AG08396 (cell line): ENCODE measurements at places on chromosomes 5 and 9.

DNA sequence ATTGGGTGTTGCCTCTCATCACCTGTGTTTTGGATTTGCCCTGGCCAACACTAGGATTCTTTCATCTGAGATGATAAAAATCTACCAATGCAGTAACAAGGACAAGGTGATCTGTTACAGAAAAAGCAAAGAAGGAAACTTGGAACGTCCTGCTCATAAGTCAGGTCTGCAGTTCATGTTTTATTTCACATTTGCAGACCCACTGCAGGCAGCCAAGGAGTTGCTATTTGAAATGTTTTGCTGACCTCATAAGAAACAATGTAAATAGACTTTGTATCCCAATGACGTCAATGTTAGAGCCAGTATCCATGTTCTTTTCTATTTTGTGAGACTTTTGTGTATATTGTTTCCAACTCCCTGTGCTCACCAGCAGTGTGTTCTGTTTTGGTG is 312.9 kb downstream of the DEPDC1B start:
- DNase-seq: no peak

DNA sequence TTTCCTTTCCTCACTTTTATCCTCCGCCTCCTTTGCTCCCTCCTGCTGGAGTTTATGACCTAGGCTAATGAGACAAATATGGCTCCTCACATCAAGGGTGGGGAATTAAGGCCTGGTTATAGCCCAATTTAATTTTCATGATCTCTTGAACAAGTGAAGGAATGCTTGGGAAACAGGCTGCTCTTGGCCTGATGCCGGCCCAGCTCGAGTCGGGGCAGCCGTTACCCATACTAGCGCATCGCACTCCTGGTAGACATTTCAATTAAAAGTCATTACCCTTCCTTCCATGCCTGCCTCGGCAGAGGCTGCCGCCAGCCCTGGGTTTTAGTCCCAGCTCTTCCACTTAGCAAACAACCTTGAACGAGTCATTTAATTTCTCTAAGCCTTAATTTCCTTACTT is 425.7 kb downstream of the TMEM38B start:
- no peak for DNase-seq

DNA sequence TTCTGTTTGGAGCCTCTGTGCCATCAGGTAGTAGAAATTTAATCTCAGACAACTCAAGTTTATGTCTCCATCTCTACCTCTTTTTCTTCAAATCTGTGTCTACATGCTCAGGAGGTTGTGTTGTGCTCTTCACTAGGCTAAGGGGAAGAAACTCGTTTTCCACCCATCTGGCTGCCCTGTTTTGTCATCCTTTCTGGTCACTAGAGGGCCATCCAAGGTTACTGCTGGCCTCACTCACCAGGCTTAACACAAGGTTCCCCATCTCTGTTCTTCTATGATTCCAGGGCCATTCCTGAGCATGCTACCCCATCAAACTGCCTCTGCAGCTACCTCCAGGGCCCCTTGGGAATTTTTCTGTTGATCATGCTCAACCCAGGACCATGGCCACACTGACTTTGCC is 213.3 kb upstream of the FBXL7 start:
- no peak for DNase-seq

DNA sequence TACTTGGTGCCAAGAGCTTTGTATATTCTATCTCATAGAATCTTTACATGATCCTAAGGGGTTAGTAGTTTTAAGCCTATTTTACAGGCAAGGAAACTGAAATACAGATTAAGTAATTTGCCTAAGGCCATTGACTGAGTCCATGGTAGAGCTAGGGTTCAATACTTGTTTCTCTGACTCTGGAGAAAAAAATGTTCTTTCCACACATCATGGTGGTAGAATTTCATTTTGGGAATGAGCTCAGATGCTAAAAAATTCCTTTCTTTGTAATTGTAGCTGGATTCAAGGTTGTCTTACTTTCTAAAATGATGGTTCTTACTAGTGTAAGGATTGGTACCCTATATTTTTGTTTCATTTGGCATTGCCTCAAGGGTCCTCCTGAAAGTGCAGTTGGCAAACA is 86.0 kb downstream of the ANKRD55 start:
- DNase-seq: no peak

- DNase-seq: no peak
These were observed 343.6 kb downstream of the CSNK1G3 start for GRCh38 chr5:123855609-123856008.

DNA sequence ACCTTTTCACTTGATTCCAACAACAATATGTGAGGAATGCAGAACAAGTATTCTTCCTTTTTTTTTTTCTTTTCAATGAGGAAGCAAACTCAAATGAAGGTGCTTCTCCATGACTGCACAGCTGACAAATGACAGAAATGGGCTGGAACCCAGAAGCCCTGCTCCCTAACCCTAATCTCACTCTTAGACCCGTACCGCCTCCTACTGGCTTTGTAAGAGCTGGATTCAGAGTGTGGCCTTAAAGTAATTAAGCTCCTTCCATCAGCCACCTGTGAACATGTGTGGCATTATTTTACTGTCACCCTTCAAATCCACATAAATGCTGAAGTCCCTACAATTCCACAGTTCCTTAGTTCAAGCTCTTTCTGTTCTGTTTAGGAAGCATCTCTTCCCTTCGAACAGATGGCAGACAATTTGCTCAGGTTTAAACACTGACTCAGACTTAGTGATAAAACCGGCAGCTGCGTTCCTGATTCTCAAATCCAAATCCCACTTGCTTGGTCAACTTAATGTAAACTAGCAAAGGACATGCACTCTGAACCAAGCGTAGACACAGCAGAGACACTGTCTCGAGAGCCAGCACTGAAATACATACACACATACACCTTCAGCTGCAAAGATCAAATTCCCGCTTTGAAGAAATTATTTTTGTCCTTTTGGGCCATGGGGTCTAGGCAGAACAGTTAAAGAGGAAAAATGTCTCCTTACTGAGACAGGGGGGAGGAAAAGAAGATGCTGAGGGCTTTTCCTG is 316.7 kb upstream of the TLE4 start:
- no peak for DNase-seq

- DNase-seq: peak; percentile 26
These were observed 432 bp downstream of the STARD4 start for GRCh38 chr5:111511831-111512374.

DNA sequence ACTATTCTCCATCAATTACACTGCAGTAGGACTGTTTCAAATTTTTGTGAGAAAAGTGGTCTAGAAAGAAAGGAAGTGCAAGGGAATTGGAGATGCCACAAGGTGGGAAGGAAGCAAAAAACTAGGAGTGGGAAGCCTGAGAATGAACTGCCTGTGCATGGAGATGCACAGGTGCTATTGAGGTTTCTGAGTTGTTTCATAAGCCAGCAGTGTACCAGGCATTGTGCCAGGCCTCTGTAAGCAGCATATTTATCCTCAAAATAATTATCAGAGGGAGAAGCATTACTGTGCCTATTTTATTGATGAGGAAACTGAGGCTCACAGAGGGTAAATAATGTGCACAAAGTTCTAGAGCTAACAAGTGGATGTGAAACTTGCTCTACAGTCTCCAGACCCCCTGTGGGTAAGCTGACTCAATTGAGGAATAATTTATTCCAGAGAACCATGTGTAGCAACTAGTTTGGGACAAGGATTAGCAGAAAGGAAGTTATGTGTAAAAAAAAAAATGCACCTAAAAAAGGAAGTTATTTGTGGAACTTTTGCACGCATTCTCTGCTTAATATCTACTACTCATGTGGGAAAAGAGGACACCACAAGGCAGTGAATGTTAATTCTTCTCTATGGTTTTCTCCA is 96.7 kb downstream of the SNCAIP start:
- DNase-seq: no peak

GRCh38 chr9:86639899-86640379 is 285.7 kb upstream of the TUT7 start:
- no peak for DNase-seq

GRCh38 chr5:149434162-149435014 is 55.3 kb upstream of the IL17B start:
- DNase-seq: peak; percentile 77

DNA sequence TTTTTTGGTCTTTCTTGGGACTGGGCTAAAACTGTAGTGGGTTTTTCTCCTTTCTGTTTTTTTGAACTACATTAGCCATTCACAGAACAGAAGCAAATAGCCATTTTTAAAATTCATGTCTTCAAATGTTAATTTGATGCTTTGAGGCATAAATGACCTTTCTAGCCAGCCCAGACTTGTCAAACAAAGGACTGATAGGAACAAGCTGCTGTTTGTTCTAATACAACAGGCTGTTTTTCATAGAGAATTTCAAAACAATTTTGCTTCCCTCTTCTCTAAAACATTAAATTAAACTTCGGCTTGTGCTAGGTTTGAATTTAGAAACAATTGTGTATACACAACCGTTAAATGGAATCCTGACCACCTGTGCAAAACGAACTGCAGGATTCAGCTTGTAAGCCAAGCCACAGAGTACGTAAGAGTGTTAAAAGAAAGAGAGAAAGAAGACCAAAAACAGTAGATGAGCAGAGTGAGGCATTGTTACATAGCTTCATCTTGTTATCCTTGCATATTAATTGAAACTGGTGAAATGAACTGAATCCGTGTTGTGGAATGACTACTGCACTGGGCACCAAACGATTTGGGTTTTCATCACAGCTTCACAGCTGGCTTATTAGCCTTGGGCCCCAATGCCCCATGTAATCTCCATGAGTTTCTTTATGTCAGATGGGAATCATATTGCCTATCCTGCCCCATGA is 100.0 kb downstream of the ZSWIM6 start:
- no peak for DNase-seq

DNA sequence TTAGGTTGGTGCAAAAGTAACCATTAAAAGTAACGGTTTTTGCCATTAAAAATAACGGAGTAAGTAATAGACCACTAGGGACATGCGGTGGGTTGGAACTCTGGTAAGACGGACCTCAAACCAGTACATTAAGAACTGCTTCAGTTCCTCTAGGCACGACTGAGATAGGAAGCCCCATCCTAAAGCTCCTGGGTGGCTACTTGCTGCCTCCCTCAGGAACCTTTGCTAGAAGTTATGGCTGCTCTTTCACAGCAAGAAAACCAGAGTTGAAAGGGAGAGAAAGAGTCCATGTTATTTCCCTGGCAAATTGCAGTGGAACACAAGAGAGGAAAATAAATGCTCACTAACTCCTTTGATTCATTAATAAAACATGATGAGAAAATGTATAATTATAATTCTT is 47.6 kb downstream of the MCTP1 start:
- no peak for DNase-seq

DNA sequence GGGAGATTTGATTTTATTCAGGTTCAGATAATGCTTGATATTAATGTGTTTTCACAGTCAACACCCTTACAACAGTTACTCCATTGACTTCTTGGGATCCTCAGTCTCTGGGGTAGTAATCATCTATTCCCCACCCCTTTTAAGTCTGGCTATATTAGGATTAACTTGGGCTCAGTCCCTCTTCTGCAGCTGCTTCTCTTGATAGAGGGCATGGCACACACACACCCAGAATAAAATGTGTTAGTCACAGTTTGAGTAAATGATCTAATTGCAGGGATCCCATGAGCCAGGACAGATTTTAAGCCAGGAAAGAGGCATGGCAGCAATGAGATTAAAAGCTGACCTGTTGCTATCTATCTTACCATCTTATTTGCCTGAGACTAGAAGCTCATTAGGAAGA is 53.7 kb upstream of the VLDLR start:
- DNase-seq: no peak

DNA sequence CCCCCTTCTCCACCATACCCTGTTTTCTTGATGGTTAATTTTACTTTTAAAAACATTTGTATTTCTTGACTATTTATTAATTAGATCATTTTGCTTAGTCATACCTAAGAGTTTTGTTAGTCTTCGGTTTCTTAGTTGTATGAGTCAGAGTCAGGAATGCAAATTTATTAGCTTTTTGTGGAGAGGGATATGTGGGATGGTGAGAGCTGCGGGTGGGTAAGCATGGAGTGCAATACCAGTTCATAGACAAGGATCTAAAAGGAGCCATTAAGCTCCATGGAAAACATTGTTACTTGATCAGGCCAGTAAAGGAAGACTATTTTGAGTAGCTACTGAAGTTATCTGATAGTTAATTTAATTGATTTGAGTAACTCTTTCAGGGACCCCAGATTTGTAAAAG is 77.5 kb downstream of the ZSWIM6 start:
- peak; percentile 73 for DNase-seq

DNA sequence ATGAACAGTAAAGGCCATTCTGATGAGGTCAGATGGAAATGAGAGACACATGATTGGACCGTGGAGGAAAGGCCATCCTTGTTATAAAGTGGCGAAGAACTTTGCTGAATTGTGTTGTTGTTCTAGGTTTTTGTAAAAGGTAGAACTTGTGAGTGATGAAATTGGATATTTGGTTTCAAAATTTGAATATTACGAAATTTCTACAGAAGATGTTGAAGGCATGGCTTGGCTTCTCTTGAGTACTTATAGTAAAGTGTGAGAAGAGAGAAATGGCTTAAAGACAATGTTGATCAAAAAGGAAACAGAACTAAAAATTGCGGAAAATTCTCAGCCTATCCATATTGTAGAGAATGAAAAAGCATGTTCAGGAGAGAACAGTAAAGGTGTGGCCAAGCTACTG is 166.6 kb upstream of the S1PR3 start:
- DNase-seq: no peak

GRCh38 chr5:81856948-81857928 is 106.3 kb upstream of the SSBP2 start:
- DNase-seq: peak; percentile 9

- DNase-seq: no peak
These were observed 25.3 kb downstream of the NTNG2 start for GRCh38 chr9:132187121-132187620.

DNA sequence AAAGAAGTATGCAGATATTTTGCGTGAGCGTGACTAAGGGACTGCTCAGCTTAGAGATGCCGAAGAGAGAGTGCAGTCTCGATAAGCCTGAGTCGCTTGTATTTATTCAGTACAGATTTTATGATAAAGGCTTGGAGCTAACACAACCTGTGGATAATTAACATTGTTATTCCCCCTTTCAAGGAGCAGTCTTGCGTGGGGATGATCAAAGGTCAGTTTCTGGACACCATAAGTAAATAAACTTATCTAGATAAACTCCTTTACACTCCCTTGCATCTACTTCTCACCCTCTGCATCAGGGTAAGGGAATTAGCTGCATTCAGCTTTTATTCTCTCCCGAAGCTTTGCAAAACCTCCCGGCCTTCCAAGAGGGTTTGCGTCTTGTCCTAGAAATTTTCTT is 357.8 kb upstream of the ST8SIA4 start:
- no peak for DNase-seq

DNA sequence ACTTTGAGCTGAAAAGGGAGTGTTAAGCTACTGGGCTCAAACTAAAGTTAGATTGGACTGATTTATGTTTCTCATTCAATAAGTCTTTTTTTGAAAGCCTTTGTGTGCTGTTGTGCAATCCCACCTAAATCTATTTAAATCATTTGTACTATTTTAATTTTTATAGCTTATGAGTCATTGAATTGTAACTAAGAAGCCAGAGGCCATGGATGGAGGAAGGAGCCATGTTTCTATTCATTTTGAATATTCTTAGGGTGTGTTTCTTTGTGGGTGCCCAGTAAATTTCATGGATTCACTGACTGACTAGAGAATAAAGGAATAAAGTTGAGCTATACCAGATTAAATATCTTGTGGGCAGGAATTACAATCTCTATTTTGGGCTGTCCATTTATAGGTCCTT is 238.5 kb downstream of the KIF4B start:
- DNase-seq: no peak

- DNase-seq: no peak
These were observed 165.8 kb downstream of the NR3C1 start for GRCh38 chr5:143237664-143238063.

GRCh38 chr9:86488794-86489193 is 134.6 kb upstream of the TUT7 start:
- no peak for DNase-seq

GRCh38 chr9:89525446-89526374 is 27.8 kb upstream of the SEMA4D start:
- no peak for DNase-seq

GRCh38 chr9:86925686-86926085 is 21.6 kb downstream of the GAS1 start:
- peak; percentile 8 for DNase-seq
